ENCODE measurements at places on chromosomes 11 and 22. TPM values are rescaled to one million over a fixed set of nuclear protein-coding genes. Genes with fewer than 3 reads are reported as not detected.

OR51I1 gene
- not detected for total RNA-seq

RAB39A gene
- 0.12 TPM for total RNA-seq

GRCh38 chr11:125155100-125155444 lies 9.5 kb upstream of the PKNOX2 start:
- DNase-seq: no peak

- no peak for DNase-seq
Observed at GRCh38 chr22:39482768-39483167, 19.3 kb upstream of the MIEF1 start.

GRCh38 chr11:111745719-111746504 lies 20.3 kb downstream of the PPP2R1B start:
- DNase-seq: no peak

DNA sequence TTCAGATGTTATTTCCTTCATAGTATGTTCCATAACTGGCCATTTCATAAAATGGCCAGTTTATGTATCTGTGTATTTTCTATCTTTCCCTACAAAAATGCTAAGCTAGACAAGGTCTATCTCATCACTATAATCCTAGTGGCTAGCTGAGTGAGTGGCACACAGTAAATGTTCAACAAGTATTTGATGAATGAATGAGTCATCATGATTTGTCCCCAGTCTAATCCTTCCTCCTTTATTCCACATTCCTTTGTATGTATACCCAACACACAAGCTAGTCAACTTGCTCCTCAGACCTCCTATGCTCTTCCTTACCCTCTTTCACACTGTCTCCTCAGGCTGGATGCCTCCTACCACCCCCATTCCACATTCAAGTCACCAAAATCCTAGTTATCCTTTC lies 12.5 kb downstream of the APLNR start:
- DNase-seq: no peak

DNA sequence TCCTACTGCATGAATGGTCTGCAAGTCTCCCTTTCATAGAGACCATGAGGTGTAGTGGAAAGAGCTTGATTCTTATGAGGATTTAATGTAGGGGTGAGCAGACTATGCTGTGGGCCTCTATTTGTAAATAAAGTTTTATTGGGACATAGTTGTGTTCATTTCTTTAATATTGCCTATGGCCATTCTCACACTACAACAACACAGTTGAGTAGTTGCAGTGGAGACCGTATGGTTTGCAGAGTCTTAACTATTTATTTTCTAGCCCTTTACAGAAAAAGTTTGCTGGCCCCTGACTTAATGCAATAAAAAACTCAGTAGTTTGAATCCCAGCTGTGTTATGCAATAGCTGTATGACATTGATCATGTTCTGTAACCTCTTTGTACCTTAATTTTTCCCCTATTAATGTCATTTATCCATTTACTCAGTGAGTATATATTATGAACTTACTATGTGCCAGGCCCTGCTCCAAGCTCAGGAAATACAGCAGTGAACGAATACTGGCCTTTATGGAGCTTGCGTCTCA lies 106.3 kb downstream of the ATXN10 start:
- no peak for DNase-seq

- DNase-seq: no peak
Observed at GRCh38 chr11:47750725-47751124, 16.4 kb downstream of the FNBP4 start.

OR2D2 gene
- total RNA-seq: 0.32 TPM

GRCh38 chr11:116865696-116866095 lies 28.3 kb upstream of the APOA1 start:
- no peak for DNase-seq

FAU gene
- total RNA-seq: 1,182 TPM

DNA sequence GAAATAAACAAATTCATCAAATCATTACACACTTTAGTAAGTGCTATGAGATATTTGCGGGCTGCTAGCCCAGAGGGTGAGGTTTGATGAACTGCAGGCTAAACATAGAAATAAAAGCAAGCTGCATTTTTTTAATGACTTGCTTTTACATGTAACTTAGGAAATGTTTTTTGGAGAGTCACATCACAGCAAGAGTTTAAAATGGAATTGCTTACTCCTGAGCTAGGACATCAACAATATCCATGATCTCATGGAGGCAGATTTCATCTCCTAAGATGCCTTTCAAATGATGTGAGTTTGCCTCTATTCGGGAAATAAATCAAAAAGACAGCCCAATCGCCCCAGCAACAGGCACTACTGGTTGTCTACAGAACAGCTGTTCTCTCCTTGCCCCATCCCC lies 73.4 kb upstream of the CD44 start:
- DNase-seq: no peak

- no peak for DNase-seq
Observed at GRCh38 chr11:10786451-10786850, 22.3 kb downstream of the EIF4G2 start.

- DNase-seq: no peak
Observed at GRCh38 chr11:27250867-27251665, 111.9 kb downstream of the CCDC34 start.

DNA sequence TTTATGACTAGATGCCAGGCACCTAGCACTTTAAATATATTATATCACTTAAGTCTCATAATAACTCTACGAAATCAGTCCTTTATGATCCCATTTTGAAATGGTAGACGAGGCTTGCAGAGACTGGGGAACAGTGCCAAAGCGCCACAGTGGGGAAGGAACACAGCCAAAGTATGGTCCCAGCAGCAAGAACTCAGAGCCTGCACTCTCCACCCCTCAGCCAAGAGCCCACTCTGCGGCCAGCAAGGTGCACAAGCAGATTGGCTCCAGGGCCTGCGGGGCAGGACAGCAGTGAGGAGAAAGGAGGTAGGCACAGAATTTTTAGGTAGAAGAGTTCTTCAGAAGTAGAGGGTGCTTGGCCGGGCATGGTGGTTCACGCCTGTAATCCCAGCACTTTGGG lies 61.4 kb downstream of the NRXN2 start:
- DNase-seq: no peak

PAX6 gene
- not detected for total RNA-seq

DNA sequence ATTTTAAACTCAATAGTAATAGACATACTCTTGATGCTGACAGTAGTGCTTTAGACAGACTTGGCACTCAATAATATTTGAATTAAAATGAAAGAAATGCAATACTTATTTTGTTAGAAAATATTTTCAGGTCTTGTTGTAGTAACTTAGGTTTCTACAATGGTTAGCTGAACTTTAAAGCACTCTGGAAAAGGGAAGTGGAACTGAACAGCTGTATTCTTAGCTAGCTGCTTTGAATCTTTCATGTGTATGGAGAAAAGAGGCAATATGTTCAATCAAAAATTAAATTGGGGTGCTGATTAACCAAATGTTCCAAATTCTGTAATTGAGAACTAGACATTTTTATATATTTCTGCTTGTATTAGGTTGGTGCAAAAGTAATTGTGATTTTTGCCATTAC lies 517.9 kb upstream of the RAG2 start:
- no peak for DNase-seq

KDM4E gene
- total RNA-seq: not detected

- DNase-seq: no peak
Observed at GRCh38 chr11:118768690-118769089, 22.3 kb downstream of the DDX6 start.

DNA sequence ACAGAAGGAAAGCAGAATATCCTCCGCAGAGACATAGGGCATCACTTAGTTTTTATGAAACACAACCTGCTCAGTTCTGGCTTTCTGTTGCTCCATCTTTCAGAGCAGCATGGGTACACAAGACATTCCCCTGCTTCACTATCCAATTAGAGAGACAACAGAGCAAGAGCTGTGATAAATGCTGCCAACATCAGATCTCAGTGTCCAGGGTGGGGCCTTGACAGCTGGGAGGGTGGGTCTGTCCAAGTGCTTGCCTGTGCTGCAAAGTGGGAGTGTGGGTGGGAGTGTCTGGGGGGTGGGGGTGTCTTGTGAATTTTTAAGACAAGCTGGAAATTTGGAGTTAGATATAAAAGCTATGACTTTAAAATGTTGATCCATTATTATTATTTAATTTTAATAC lies 369.6 kb downstream of the TENM4 start:
- DNase-seq: no peak

ZNRF3 gene
- 2.3 TPM for total RNA-seq

RASGRP2 gene
- total RNA-seq: 5.6 TPM

TBX1 gene
- total RNA-seq: not detected

DNA sequence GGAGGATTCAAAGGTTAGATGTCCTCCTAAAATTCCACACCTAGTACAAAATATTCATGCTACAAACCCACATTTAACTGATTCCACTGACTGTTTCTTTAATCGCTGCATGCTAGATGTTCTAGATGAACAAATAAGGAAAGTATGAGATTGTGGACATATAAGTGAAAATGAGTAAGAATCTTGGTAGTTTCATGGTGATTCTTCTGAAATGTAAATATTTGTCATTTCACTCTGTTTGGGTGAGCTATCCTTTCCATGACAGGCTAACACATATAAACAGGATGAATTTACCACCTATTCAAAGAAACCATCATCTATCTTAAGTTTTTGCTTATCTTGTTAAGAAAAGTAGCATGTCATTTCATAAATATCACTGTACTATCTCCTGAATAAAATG lies 14.8 kb downstream of the OR5B3 start:
- no peak for DNase-seq

PACSIN3 gene
- total RNA-seq: 5.9 TPM

OR4C5 gene
- total RNA-seq: not detected

ME3 gene
- total RNA-seq: 4.0 TPM

GRCh38 chr11:106990331-106990730 lies 27.9 kb downstream of the GUCY1A2 start:
- no peak for DNase-seq

- DNase-seq: no peak
Observed at GRCh38 chr11:9047964-9048523, 43.4 kb downstream of the SCUBE2 start.

BEST1 gene
- total RNA-seq: 0.37 TPM

SCN4B gene
- total RNA-seq: 0.26 TPM

DNA sequence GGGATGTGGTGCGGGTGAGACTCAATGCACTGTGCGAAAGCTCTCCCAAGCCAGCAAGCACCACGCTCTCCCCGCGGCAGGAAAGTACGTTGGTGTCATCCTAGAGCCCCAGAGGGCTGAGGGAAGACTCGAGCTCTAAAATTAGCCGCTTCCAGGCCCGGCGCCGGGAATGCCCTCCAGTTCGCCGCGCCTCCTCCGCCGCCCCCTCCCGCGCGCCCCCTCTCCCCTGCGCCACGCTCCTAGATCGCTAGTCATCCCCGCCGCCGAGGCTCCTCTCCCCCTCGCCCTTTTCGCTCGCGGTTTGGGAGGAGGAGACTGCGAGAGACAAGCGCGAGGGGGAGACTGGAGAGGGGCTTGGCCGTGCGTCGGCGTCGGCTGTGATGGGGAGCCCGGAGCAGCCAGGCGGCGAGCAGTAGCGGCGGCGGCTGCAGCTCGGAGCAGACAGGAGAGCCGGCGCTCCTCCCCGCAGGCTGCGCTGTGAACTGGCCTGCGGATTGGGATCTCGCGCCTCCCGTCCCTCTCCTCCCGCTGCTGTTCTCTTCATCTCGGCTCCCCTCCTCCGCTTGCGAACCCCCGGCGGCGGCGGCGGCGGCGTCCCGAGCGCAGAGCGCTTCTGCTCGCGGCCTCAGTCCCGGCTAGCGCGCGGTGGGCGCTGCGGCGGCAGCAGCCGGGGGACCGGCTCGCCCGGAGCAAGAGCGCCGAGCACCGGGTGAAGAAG lies at the start of gene FAT3:
Gene FAT3, plus strand, starts transcription at position 412 of the 718 bp plus-strand sequence. CDS start 127,295 bp downstream, outside the sequence.
- peak; percentile 13 for DNase-seq

GUCY1A2 gene
- total RNA-seq: not detected

- no peak for DNase-seq
Observed at GRCh38 chr11:79940974-79941735, 500.3 kb upstream of the TENM4 start.

DNA sequence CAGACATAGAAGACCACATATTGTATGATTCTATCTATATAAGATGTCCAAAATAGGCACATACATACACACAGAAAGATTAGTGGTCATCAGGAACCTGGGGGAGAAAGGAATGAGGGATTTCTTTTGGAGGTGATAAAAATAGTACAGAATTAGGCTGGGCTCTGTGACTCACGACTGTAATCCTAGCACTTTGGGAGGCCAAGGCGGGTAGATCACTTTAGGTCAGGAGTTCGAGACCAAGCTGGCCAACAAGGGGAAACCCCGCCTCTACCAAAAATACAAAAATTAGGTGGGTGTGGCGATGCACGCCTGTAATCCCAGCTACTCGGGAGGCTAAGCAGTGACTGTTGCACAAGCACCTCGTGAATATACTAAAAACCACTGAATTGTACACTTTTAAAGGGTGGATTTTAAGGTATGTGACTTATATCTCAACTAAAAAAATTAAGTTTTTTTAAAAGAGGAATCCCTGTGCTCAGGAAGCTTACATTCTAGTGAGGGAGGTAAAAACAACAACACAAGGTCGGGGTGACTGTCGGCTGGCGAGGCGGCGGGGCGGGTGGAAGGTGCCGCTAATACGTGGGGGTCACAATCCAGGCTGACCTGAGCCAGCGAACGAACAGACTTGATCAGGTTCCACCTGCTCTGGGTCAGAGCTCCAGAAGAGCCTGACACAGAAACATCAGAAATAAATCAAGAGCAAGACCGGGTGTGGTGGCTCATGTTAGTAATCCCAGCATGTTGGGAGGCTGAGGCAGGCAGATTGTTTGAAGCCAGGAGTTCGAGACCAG lies 25.3 kb upstream of the TESMIN start:
- no peak for DNase-seq

MUC5AC gene
- not detected for total RNA-seq

VPREB1 gene
- not detected for total RNA-seq

- DNase-seq: peak; percentile 32
Observed at GRCh38 chr22:36239150-36239400, 252 bp downstream of the APOL2 start.

Data from activated CD4-positive, alpha-beta T cell treated with anti-CD3 and anti-CD28 coated beads for 36 hours (primary cell).